ENCODE measurements at places on chromosomes 2 and 18.

- DNase-seq: peak; percentile 48
These were observed 146.0 kb downstream of the VAPA start for GRCh38 chr18:10059610-10060468.

- no peak for DNase-seq
These were observed 12.6 kb downstream of the TMEM131 start for GRCh38 chr2:97983134-97983533.

- DNase-seq: no peak
These were observed 11.4 kb upstream of the CNDP1 start for GRCh38 chr18:74522635-74523548.

DNA sequence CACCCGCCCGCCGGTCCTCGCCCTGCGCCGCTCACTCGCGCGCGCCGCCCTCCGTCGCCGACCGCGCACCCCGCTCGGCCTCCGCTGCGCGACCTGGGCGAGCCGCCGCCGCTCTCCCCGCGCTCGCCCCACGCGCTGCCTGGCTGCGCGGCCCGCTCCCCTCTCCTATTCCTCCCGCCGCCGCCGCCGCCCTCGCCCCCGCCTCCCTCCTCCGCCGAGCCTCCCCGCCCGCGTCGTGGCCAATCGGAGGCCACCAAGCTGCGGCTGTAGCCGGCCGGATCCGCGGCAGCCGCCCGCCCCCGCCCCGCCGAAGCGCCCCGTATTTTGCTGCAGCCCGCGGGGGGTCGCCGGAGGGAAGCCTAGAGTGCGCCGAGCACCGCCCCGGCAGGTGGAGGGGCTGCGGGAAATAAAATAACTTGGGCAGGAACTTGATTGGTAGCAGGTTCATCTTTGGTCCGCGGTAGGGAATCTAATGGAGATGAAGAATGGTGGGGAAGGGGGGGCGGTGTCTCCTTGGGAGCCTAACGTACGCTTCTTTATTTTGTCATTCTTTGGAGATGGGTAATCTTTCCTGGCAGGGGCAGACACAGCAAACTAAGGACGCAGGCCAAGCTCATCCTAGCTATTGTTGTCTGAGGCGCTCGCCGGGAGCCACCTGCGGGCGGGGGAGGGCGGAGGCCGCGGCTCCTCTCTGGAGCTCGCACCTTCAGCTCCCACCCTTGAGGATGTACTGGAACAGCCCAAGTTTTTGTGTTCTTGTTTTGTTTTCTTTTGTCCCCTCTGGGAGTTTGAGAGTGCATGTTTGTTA lies 1.1 kb upstream of the CDH2 start:
- peak; percentile 83 for DNase-seq

- DNase-seq: peak; percentile 55
These were observed 1.8 kb downstream of the TLK1 start for GRCh38 chr2:171158790-171159371.
